ENCODE measurements at places on chromosomes 2 and 18.

DNA sequence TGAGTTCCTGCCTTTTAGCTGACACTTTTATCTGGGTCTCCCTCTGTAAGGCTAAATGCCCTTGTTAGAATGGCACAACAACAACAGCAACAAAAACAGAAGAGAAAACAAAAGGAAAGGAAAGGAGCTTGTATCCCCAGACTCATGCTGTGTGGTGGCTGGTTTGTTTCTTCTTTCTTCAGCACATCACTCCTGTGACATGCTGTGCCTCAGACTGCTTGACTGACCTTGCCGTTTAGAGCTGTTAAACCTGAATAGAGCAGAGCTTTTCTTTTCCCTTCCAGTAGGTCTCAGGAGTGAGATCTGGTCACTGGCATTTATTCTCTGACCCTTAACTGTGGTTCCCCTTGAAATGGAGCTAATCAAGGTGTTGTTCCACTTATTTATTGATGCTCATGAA is 18.9 kb downstream of the GALNT13 start:
- no peak for DNase-seq

- DNase-seq: peak; percentile 10
Observed at GRCh38 chr2:134320930-134321329, 67.1 kb downstream of the MGAT5 start.

- no peak for DNase-seq
Observed at GRCh38 chr2:121450301-121450700, 80.4 kb upstream of the RNU4ATAC start.

GRCh38 chr18:56302156-56302555 is 336.2 kb downstream of the TXNL1 start:
- no peak for DNase-seq

DNA sequence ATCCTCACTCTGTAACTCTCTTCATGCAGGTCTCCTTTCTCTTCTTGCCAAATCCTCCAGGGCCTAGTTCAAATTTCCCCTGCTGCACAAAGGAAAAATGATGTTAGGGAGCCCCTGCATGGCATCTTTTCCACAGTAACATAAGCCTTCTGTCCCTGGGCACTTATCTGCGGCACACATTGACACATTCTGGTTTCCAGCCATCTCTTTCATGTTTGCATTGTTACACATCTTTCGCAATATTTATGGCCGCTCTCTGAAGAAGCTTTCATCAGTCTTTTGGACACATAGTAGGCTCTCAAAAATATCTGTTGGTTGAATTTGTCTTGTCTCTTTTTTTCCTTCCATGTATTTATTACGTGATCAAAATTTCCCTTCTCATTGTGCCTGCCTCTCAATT is 1806.1 kb upstream of the PIK3C3 start:
- DNase-seq: no peak

DNA sequence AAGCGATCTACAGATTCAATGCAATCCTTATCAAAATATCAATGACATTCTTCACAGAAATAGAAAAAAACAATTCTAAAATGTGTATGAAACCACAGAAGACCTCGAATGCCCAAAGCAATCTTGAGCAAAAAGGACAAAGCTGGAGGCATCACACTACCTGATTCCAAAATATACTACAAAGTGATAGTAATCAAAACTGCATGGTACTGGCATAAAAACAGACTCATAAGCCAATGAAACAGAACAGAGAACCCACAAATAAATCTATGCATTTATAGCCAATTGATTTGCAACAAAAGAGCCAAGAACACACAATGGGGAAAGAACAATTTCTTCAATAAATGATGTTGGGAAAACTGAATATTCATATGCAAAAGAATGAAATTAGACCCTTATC is 99.2 kb downstream of the POLR1A start:
- DNase-seq: no peak

DNA sequence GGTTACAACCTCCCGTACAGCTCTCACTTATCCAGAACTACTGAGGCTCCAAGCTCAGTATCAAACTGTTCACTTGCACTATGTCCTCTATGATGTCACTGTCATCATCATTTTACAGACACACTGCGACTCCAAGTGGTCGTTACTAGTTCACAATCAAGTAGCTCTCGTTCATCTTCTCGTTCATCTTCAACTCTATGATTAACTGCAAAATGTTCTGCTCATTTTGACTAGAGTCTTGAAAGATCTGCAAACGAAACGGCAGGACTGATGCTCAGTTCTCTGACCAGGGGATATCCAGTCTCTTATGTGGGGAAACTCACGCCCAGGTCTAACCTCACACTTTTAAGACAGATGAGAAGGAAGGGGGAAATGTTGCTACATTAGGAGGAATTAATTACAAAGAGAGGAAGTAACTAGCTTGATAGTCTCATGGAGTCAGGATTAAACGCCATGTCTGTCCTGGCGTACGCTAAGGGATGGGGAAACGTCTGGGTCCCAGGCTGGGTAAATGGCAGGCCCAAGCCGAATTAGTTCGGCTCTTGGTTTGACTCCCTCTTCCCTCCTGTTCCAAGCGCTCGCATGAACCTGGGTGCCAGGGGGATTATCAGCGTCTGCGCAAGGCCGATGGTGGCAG is 794 bp upstream of the CHCHD5 start:
- DNase-seq: no peak

- DNase-seq: no peak
Observed at GRCh38 chr2:198351647-198352046, 547.3 kb downstream of the PLCL1 start.

GRCh38 chr2:16044946-16045456 is 104.7 kb downstream of the MYCN start:
- no peak for DNase-seq

DNA sequence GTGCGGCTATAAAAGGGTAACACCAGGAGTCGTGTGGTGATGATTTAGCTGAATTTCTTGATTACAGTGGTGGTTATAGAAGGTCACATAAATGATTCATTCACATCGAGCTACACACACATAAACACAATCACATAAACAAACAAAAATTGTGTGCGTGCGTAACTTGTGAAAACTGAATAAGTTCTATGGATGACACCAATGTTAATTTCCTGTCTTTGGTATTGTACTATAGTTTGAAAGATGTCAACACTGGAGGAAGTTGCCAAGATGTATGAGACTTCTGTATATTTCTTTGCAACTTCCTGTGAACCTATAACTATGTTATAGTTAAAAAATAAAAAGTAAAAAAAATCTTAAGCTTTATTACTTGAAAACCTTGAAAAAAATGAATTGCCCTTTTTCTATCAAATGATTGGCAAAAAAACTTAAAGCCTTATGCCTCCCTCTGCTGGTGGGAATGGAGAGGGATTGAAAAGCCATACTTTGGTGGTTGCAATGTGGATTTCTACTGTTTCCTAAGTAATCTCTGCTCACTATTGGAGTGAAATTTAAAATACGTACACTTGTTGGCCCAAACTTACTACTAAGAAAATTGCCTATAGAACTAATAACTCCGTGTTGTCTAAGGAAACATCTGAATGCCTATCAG is 227.7 kb downstream of the RPIA start:
- DNase-seq: no peak

GRCh38 chr18:59629894-59630293 is 67.3 kb downstream of the CCBE1 start:
- no peak for DNase-seq

DNA sequence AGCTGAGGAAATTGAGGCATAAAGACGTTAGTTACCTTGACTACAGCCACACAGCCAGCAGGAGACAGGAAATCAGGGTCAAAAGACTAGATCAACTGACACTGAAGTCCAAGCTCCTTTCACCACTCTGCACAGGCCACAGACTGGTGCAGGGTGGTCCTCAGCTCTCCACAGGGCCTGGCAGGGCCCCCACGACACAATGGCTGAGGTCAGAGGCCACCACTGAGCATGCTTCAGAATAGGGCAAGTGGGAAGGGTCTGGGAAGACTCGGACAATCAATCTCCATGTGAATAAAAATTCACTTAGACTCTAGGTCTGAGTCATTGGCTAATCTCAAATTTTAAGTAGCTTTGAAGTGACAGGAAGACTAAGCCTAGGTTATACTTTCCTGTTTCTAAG is 201.7 kb downstream of the ALK start:
- no peak for DNase-seq

GRCh38 chr2:46181306-46181705 is 115.9 kb upstream of the EPAS1 start:
- DNase-seq: no peak

- no peak for DNase-seq
Observed at GRCh38 chr2:56268856-56269255, 85.1 kb downstream of the CCDC85A start.

GRCh38 chr2:66714610-66715009 is 279.7 kb downstream of the MEIS1 start:
- no peak for DNase-seq

- no peak for DNase-seq
Observed at GRCh38 chr2:158651358-158652057, 143.6 kb upstream of the DAPL1 start.

GRCh38 chr2:141611-142010 is 95.3 kb upstream of the FAM110C start:
- no peak for DNase-seq

DNA sequence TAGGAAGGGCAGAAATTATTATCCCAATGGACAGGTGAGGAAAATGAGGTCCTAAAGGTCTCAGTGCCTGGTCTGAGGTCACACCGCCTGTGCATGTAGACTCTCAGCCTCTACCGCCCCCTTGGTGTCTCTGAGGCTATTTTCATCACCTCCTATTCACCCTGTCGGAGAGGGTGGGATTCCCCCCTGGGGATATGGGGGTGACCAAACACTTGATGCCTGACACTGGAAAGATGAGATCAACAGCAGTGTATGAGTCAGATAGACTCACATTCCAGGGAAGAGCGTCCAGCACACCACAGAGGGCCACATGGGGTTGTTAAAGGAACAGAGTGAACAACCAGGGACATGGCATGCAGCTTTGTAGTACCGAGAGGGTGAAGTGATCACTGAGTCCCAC is 199.7 kb downstream of the SMAD2 start:
- DNase-seq: no peak

GRCh38 chr2:12688091-12688490 is 28.6 kb upstream of the TRIB2 start:
- no peak for DNase-seq

DNA sequence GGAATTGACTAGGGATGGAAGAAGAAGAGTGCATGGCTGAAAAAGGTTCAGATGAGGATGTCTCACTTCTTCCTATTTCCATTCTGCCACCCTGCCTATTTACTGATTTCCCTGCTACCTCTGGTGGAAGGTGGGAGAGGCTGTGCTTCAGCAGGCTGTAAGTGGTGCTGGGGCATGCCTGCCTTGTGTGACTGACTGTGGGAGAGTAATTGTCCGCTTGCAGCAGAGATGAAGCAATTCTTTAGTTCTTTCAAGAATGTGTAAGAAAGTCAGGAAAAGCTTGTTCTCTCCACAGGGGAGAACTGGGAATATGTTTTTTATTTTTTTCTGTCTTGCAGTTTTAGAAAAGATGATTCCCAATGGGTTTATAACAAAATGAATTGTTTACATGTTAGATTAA is 72.5 kb upstream of the NYAP2 start:
- no peak for DNase-seq

- DNase-seq: no peak
Observed at GRCh38 chr18:49632588-49632987, 70.7 kb downstream of the LIPG start.

- DNase-seq: no peak
Observed at GRCh38 chr2:195164930-195165329, 492.1 kb upstream of the SLC39A10 start.

- DNase-seq: no peak
Observed at GRCh38 chr2:18346344-18346743, 214.1 kb downstream of the RDH14 start.

- no peak for DNase-seq
Observed at GRCh38 chr2:26645762-26646161, 4.6 kb upstream of the CIB4 start.

DNA sequence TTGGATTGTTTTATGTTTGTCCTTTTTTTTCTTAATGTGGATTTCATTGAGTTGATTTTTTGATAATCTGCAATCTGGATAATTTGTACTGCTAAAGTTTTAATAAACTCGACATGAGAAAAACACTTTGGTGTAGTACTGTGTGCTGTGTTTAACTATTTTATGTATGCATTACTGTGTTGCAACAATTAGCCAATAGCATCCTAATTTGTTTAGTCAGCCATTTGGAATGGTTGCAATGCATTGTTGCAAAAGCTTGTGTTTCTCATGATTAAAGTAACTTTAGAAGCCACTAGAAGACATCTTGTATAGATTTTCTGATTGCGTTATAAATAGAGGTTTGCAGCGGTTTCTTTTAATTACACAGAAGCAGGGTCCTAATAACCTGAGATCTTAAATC is 53.5 kb downstream of the PPIG start:
- no peak for DNase-seq

DNA sequence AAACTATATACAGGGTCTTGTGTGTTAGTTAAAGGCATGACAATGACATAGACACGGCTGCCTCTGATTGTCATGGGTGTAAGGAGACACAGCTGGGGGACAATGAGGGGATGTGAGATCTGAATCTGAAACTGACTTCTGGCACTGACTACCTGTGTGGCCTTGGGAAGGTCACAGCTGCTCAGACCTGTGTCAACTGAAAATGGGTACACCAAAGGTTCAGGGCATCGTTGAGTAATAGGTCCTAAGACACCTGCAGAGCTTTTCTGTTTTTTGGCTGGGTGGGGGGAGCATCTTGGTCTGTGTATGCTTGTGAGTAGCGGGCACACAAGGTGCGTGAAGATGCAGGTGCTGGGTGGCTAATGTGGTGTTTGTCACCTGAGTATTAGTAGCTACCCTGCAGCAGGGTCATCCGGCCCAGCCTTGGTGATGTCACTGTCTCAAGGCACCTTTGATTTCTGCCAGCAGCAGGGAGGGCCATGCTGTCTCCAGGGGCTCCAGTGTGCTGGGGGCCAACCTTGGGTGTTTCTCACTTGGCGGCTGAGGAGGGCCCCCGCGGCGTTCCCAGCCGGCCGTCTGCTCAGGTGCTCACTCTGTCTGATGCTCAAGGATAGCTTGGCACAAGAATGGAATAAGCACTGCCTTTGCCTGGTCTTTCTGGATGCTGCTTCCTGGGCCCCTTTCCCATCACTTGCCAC is 53.1 kb upstream of the HS6ST1 start:
- no peak for DNase-seq

DNA sequence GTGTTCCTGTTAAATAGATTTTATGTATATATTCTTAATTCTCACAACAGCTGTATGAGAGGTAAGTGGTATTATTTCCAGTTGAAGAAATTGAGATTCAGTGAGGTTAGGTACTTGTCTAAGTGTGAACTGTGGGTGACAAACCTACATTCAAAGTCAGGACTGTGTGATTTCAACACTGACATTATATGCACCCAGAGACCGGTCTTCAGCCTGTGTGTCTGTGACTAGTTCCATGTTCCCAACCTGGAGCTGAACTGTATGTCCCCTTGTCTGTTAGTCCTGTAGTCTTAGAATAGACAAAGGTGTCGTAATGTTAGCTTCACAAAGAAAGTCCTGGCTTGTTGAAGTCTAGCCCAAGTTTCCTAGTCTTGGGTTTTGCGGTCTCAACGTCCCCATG is 17.4 kb downstream of the PLEKHB2 start:
- no peak for DNase-seq

- no peak for DNase-seq
Observed at GRCh38 chr2:128394007-128394730, 75.5 kb upstream of the HS6ST1 start.

Data from activated T-helper 2 cell treated with anti-CD3 and anti-CD28 coated beads, Interferon-gamma antibody, Interleukin-2, Interleukin-4, amounts not matched to agents 10 μg/mL and 5 μg/mL and 100 μg/mL, durations not matched to agents 14 hours and 24 hours and 36 hours (primary cell).